Kidney epithelial cell (primary cell): ENCODE measurements at places on chromosomes 16 and 17.
A peak's percentile ranks its signal among the peaks of the same experiment; 100 is the strongest.

- DNase-seq, result no peak
Measured at GRCh38 chr16:85461022-85461813, 151.9 kb upstream of the GSE1 start.

GRCh38 chr16:86211800-86212199 lies 298.5 kb upstream of the FOXF1 start:
- DNase-seq, result no peak

DNA sequence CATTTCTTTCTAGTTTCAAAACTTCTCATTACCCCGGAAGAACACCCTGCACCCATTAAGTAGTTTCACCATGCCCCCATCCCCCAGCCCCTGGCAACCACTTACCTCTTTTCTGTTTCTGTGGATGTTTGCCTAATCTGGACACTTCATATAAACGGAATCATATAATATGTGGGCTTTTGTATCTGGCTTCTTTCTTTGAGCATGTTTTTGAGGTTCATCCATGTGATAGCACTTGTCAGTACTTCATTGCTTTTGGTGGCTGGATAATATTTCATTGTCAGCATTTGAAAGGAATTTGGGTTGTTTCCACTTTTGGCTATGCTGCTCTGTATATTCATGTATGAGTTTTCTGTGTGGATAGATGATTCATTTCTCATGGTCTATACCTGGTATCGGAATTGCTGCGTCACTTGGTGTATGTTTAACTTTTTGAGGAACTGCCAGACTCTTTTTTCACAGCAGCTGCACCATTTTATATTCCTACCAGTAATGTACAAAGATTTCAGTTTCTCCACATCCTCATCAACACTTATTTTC lies 30.0 kb upstream of the SLC5A10 start:
- DNase-seq, result peak; percentile 31

DNA sequence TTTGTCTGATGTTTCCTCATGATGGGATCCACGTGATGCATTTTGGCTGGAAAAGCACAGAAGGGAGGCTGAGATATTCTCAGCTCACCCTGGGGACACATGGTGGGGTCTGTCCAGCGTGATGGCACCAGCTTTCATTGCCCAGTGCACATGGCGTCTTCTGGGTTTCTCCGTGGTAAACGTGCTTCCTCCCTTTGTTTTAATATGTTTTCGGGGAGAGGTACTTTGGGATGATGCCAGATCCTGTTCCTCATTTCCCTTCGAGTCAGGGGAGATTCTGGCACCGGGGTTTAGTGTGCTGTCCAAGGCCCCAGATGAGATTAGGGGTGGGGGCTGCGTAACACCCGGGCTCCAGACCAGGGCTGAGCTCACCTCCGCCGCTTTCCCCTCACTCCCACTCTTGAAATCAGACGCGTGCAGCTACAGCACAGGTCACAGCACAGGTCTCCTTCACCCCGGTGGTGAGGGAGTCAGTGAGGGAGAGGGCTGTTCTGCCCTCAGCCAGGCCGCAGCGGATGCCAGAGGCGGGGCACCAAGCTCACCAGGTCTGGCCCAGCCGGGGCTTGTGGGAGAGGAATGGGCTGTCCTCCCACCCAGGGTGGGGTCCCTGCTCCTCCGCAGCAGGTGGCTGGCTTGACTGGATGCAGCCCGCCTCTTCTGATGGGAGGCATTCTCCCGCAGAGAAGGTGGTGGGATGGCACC lies 33.9 kb downstream of the COX4I1 start:
- no peak for DNase-seq

DNA sequence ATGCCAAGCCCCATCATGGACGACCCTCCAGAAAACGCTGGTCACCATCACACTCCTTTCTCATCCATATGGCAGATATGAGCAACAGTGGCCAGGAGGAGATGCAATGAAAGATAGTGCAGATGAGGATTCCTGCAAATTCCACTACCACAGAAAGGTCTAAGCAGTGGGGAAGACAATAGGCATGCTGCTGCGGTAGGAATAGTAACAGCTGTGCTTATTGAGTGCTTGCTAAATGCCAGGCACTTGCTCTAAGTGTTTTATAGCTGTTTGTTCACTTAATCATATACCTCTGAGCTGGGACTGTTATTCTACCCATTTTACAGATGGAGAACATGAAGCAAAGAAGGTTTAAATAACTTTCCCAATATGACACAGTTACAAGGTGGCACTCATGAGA lies 46.6 kb upstream of the AKAP1 start:
- no peak for DNase-seq

GRCh38 chr17:58319173-58320162 lies 9.1 kb downstream of the TSPOAP1 start:
- DNase-seq, result no peak
